ENCODE measurements at places on chromosomes 16 and 17.

GRCh38 chr17:75684924-75685323, 17.8 kb downstream of the SAP30BP start:
- DNase-seq: no peak

DNA sequence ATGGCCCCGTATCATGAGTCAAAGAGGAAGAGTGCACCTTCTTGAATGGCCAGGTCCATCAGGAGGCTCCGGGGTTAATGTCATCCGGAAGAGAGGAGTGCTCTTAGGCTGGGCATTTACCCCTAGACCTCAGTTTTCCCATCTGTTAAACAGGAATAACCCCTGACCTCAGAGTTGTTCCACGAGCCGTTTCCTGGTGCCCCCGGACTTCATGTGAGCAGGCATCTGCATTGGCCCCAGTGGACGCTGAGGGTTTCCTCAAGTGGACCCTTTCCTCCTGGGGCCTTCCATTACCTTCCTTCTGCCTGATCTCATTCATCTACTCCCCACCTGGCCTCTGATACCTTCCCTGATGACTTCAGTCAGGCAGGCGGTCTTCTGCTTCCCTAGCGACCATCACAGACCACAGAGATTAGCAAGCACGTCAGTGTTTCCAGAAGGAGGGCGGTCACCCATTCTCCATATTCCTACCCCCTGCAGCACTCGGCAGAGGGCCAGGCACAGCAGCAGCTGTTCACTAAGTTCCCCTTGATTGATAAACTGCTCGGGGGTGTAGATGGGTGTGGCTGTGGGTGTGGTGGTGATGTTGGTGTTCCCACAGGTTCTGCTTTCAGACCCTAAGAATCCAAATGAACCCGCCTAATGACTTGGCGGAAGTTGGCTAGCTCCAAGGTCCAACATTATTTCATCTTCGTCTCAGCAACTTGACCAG, 346.6 kb upstream of the TNRC6C start:
- no peak for DNase-seq

DNA sequence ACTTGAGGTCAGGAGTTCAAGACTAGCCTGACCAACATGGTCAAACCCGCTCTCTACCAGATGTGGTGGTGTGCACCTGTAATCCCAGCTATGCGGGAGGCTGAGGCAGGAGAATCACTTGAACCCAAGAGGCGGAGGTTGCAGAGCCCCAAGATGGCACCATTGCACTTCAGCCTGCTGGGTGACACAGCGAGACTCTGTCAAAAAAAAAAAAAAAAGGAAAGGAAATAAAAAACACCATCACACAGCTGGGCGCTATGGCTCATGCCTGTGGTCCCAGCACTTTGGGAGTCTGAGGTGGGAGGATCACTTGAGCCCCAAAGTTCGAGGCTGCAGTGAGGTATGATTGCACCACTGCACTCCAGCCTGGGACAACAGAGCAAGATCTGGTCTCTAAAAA, 13.3 kb upstream of the SBK1 start:
- no peak for DNase-seq

DNA sequence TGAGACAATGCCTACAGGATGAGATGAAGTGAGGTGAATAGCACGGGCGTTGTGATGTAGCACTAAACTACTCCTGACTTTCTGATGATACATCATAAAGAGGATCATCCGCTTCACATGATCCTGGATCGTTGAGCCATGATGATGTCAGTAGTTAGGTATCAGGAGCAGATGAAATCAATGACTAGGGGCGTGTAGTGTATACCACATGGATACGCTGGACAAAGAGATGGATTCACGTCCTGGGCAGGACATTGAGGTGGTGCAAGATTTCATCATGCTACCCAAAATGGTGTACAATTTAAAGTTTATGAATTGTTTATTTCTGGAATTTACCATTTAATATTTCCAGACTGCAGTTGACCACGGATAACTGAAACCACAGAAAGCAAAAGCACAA, 156.6 kb downstream of the ANKFN1 start:
- no peak for DNase-seq

- DNase-seq: no peak
Observed at GRCh38 chr17:73091410-73091769, 1.1 kb downstream of the SLC39A11 start.

DNA sequence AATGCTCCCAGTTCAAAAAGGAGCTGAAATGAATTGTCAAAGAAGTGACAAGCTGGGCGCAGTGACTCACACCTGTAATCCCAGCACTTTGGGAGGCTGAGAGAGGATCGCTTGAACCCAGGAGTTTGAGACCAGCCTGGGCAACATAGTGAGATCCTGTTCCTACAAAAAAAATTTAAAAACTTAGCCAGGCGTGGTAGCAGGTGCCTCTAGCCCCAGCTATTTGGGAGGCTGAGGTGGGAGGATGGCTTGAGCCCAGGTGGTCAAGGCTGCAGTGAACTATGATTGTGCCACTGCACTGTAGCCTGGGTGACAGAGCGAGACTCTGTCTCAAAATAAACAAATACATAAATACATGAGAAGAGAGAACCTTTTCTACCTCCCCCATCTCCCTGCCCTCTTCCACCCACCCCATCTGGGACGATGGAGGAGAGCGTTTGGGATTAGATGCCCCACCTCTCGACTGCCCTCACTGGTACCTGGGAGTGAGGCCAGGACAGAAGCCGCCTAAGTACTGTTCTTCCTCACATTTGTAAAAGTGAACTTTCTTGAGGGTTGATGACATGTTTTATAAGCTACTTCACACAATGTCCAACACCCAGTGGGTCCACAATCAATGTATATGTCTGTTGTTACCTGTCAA, 2.4 kb downstream of the IL4R start:
- no peak for DNase-seq

- no peak for DNase-seq
Observed at GRCh38 chr17:71682174-71682494, 438.7 kb upstream of the SOX9 start.

GRCh38 chr17:73592501-73592961, 51.7 kb downstream of the SDK2 start:
- DNase-seq: peak; percentile 77

DNA sequence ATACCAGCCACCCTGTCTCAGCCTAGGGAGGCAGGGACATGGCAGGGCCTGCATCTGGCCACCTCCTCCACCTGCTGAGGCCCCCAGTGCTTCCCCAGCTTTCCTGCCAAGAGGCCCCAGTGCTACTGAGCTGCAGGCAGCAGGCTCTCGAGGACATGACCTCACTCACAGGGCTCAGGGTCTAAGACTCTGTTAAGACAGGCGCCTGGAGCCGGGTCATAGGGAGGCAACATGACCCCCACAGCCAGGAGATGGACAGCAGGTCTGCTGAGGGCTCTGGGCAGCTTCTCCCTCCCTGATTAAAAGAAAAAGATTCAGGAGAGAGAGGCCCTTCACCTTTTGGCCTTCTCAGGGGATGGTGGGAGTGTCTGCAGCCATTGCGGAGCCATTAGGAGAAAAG, 23.2 kb upstream of the FASN start:
- no peak for DNase-seq

GRCh38 chr17:38326996-38327792, 16.6 kb downstream of the GPR179 start:
- no peak for DNase-seq

DNA sequence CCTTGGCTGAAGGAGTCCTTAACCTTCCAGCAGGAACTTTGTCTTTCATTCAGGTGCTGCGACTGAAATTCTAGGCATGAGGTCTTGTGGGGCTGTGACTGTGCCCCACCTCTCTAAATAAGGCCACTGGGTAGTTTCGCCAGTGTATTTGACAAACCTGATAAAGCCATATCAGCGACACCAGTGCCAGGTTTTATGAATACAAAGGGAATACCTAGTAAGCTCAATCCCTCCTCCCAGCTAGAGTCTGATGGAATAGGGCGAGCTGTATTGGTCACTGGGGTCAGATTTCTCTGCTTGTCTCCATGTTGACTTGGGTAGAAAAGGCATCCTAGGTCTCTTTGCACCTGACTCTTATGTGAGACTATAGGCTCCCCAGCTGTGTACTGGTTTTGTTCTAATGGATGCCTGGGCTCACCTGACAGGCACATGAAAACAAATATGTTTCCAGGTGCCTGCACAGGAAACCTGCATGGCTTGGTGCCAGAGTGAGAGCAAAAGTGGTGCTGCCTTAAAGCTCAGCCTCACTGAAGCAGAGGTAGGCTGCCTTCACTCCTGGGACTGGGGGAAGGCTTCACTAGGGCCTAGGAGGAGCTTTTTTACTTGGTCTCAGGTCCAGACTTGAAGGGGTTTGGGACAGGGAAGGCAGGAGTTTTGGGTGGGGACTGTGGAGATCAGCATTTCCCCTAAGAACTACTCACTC, 8.3 kb downstream of the SLC7A6 start:
- no peak for DNase-seq

- DNase-seq: no peak
Observed at GRCh38 chr16:46906360-46907060, 22.3 kb downstream of the GPT2 start.

DNA sequence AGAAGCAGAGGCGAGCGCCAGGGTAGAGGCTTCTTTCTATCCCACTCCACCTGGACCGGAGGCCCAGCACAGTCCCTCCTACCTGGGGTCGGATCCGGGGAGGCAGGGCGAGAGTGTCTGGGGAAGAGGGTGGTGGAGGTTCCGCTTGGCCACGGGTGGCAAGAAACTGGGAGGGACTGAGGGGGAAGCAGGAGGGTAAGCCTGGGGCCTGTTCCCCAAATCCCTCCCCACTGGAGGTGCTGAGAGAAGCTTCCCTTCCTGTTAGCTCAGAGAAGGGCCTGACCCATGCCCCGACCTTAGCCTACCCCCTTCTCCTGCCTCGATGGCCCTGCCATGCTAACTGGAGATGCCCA, 1.8 kb upstream of the TPPP3 start:
- DNase-seq: no peak

- peak; percentile 89 for DNase-seq
Observed at GRCh38 chr17:46192439-46193150, 634 bp downstream of the KANSL1 start.

GRCh38 chr17:63621229-63621683, 961 bp upstream of the MAP3K3 start:
- DNase-seq: no peak

- peak; percentile 8 for DNase-seq
Observed at GRCh38 chr16:78571898-78572358, 472.5 kb downstream of the WWOX start.

DNA sequence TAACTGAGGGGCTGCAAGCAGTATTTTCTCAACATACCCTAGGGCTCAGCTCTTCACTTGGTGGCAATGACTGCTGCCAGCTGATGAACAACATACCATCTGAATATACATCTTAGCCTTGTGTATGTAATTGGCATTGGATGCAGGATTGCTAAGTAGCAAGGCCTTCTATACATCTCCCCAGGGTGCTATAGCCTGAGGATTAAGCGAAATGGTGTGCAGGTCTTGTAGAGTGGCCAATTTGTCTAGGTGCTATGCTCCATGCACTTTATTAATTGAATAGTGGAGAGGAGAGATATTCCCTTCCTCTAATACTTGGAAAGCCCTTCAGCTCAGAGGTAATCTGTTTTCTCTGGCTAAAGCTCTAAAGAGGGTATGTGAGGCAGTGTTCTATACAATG, 71.9 kb downstream of the KIF2B start:
- DNase-seq: peak; percentile 96

GRCh38 chr17:39400547-39401411, 647 bp downstream of the FBXL20 start:
- no peak for DNase-seq

DNA sequence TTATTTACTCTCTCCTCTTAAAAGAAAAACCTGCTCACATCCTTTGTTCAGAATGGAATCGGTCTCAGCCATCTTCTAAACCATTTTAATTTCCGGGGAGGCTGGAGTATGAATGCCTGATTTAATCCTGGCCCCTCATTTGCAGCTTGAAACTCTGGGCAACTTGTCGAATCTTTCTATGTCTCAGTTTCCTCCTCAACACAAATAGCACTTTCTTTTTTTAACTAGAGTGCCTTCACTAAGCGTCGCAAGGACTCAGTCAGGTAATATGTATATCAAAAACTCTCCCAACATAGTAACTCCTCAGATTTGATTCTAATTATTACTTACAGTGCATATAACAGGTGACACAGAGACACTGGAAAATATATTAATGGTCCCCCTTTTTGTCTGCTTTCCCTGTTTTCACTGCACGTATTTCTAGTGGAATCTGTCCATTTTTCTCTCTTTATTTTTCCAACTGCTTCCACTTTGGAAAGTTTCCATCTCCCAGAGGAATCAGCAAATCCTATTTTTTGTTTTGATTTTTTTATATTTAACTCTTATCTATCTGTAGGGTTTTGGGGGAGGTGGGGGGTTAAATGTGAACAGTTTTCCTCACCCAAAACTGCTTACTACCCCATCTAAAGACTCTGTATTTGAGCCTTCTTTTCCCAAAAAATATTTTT, 18.6 kb downstream of the SNN start:
- DNase-seq: no peak

- DNase-seq: no peak
Observed at GRCh38 chr16:63512910-63513309, 1476.7 kb upstream of the CDH8 start.

GRCh38 chr17:45316434-45317110, at the start of gene MAP3K14:
TSS of gene MAP3K14 (minus strand) at chr17:45317020. CDS start at chr17:45290745, 26,275 bp downstream.
- peak; percentile 79 for DNase-seq

- DNase-seq: no peak
Observed at GRCh38 chr17:17818088-17818526, 18.7 kb downstream of the SREBF1 start.

- DNase-seq: no peak
Observed at GRCh38 chr16:29984137-29984763, 10.6 kb downstream of the TAOK2 start.

- no peak for DNase-seq
Observed at GRCh38 chr16:14199624-14200023, 128.5 kb downstream of the MRTFB start.

DNA sequence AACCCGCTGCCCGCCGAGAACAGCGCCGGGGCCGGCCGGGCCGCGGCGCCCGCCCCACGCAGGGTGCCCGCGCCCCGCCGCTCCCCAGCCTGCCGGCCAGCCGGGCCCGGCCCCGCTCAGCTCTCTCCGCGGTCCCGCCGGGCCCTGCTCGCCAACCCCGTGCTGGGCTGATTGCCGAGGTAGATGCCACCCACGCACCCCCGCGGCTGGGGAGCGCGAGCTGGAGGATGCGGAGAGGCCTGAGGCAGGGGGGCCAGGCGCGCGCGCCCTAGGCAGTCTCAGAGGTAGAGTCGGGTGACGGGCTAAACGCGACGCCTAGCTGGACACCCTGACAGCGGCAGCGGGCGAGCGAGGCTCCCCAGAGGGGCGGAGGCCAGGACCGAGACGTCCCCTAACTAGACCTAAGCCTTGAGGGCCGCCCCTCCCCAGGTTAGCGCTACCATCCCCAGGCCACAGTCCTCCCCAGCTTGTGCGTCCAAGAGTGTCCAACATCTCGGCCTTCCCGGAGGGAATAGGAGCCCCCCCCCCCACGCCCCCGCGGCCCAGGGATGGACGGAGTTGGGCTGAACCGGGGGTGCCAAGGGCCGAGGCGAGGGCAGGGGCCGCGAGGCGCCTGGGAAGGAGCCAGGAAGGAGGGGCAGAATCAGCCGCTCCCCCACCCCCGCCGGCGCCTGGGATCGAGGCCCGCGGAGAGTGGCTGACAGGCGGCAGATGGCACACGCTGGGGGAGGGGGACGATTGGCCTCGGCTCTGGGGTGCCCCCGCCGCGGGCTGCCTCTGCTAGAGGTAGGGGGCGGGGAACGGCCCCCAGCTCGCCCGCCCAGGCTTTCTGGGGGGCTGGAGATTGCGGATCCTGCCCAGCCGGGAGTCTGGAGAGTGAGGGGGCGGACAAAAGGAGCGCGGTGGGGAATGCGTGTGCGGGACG, 2.5 kb upstream of the ZNF423 start:
- DNase-seq: peak; percentile 78

GRCh38 chr17:20202141-20202621, 193.0 kb downstream of the SPECC1 start:
- no peak for DNase-seq

GRCh38 chr17:12522336-12522735, 143.4 kb upstream of the MYOCD start:
- DNase-seq: no peak

Data from NCI-H524 (cell line).